ENCODE measurements at places on chromosomes 12 and 14.

- DNase-seq: no peak
Measured at GRCh38 chr12:9831720-9832119, 4.4 kb downstream of the KLRF1 start.

DNA sequence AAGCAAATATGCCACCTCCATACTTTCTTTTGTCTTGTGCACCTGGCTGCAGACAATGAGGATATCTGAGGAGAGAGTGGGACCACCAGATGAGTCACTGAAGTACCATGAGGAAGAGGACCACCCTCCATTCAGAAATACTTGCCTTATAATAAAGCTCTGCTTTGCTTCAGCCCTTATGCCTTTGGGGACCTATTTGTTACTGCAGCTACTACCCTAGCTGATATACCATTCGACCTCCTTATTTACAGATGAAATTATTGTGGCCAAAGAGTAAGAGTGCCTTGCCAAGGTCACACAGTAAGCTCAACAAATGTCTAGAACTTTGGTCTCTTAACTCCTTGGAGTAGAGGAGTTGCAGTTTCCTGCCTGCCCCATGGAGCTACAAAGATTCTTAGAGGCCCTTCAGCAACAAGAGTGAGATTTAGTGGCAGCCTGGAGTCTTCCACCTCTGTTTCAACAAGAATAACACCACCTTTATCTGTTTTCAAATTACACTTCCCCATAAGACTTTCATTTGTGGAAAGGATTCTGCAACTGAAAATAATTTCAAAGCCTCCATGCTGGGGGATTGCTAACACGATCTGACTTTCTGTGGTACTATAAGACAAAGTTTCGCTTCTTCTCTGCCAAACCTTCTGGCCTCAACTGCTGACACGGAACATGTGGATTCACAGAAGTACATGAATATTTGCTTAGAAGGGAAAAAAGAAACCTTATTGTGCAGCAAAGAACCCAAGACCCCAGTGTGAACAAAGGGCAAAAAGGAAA lies 3.6 kb downstream of the CMKLR1 start:
- no peak for DNase-seq

GRCh38 chr14:94029671-94030203 lies 3.6 kb downstream of the OTUB2 start:
- DNase-seq: no peak

DNA sequence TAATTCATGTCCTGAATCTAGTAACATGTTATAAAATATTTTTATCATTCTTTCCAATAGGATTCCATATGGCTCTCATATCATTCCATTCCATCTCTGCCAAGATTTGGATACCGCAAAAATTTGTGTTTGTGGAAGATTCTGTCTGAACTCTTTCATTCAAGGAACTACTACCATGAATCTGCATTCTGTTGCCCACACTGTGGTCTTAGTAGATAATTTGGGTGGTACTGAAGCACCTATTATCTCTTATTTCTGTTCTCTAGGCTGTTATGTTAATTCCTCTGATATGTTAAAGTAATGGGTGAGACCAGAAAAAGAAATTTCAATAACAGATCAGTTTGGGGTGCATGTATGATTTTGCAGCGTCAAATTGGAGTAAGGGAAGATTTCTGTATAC lies 6.2 kb downstream of the RPL36AL start:
- DNase-seq: no peak

DNA sequence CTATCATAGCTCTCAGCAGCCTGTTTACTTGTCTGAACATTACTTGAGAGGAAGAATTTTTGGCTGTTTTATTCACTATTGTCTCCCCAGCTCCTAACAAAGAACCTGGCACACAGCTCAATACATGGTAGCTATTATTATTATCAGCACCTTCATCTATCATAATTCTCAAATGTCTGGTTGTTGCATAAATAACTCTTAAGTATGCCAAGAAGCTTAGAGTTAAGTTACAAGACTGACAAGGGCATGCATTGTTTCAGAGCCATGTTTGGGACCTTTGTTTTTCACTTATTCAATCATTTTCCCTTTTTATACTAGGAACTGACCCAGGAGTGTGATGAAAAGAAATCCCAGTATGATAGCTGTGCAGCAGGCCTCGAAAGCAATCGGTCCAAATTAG lies 77.5 kb upstream of the ATP2A2 start:
- no peak for DNase-seq

DNA sequence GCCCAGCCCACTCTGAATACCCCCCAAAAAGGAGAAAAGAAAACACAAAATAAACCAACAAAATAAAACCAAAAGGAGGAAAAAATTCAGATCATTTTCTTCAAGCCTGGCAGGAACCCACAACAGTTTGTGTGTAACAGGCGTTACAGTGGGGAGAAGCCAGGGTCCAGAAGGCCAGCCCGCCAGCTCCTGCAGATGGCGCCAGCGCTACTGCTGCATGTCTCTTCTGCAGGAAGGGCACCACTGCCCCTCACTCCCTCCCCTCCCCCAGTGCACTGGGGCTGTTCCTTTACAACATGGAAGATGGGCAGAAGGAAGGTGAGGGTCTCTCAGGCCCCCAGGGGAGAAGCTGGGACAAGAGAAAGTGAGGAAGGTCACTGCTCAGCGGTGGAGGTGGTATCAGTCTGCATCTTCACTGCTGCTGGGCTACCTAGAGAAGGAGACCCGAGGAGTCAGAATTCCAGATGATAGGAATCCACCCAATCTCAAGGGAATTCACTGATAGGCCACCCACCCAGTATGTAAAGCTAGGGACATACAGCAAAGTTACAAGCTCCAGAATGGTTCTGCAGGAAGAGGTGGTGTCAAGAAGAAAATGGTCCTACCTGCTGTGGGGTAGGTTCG lies 2.3 kb upstream of the NOP2 start:
- DNase-seq: no peak

DNA sequence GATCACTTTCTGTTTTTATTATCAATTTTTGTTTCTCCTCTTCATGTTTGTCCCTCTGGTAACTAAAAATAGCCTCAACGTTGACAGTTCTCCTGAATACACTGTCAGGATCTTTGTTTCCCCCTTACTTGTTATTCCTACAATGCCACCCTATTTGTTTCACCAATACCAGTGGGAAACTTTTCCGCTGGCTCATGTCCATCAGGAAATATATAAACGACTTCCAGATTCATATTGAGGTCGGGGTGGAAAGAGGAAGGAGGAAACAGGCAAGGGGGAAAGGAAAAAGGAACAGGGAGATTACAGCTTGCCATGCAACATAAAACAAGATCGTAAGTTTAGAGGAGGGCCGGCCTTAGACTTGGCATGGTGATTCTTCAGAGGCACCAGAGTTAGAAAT lies 61.7 kb downstream of the BTBD7 start:
- no peak for DNase-seq

DNA sequence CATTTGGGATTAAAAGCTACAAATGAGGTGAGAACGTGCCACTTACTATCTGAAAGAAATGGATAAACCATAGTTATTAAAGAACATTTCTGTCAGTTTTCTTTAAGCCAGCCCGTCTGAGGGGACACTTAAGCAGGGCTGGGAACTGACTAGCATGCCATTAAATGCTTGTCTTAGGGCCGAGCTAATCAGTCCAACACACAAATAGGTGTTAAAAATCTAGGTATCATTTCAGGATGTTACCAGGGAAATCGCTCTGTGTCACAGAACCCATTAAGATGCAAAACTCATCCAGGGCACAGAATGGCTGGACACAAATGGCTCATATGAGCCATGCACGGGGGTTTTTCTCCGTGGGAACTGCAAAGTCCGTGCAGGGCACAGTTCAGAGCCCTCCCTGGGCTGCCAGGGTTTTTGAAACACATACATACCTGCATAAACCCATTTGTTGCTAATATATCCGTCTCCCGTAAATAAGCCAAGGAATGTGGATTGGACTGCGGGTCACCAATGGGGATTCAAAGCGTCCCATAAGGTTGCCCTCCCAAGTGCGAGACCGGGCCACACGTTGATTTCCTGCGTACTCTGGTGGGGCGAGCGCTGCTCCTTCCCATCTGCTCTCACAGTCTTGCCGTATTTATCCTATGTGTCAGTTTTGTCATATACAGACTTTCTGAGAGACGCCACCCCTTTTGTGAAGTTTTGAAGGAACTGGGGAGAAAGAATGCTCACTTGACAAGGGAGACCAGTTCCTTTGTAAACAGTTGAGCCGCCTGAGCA lies 5.4 kb upstream of the GSC start:
- DNase-seq: no peak

- DNase-seq: no peak
Measured at GRCh38 chr14:69755784-69756183, 11.2 kb upstream of the SRSF5 start.

DNA sequence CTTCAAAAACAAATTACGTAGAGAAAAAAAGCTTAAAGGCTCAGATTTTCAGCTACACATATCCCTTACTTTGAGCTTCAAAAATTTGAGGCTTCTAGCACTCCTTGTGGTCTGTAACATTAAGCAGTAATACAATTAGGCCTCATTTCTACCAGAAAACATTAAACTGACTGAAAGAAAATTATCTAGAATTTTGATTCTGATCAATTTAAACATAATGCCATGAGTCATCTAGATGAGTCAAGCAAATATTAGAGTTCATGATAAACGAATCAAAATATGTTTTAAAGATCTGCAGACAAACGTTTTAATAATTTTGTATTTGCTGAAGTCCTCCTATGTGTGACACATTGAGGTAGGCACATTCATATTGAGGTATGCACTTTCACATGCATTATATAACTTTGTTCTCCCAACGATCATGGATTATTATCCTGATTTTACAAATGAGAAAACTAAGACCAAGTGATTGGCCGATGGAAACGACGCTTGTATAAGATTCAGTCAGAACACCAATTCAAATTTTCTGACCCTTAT lies 4.3 kb downstream of the OSBPL8 start:
- DNase-seq: no peak

DNA sequence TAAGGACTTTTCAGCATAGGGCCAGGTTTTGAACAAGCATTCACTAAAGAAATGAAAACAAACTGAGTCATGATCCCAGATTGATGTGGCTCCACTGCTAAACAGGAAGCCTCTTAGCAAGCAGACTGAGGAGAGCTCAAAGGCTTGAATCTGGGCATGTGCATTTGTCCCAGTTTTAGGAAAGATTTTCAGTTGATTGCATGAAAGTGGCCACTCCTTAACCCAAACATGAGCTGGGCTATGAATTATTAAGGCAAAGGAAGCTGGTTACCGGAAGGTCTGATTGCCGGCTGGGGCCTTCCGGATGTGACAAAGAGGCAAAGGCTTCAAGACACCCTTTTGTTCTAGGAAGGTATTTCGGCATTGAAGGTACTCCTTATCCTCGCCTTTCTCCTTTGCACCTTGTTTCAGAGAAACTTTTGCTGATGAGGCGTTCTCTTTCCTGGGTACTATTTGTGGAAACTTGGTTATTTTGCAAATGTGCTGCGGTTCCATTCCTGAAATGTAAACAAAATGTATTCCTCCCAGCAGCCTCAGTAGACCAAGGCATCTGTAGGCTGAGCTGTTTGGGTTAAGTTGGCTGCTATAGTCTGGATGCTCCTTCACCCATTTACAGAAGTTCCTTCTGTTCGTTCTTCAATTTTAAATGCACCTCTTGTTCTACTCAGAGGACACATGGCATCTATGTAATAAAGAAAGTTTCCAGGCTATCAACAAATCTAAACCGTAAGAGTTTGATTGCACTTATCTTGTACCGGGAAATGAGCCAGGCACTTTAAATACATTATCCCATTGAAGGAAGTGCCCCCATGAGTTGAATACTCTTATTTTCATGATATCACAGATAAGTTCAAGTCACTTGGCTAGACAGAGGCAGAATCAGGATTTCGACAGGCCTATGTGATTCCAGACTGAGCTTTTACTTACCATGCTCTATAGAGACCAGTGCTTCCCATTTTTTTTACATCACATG lies 115.6 kb upstream of the METAP2 start:
- DNase-seq: no peak

DNA sequence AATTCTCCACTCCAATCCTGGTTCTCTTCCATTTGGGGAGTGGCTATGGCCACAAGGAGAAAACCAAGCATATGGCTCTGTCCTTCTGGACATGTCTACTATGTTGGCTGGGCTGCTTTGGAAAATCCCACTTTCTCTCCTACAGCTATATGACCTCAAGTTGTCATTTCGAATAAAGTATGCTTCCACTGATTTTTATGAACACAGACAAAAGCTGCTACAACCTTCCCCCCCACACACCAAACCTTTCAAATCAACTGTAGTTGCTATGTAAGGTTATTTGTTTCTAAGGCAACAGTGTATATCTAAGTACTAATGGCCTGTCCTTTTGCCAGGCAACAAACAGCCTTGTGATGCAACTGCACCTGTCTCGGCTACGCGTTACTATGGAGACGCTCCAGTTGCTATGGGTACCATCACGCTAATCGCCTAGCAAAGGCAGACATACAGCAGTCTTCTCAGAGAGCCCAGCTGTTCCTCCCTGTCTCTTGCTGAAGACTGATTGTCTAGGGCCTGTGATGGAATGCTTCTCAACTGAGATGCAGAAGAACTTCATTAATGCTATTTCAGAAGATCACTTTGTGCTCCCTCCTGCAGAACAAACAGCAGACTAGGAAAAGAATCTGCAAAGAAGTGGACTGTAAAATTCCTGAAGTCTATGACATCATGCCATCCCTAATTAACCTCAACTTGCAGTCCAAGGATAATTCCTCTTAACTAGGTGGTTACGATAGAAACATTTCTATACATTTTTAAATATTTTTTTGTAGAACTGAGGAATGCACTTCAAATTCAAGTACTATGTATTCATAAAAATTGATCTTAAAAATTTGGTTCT lies 67.6 kb downstream of the FOXN3 start:
- DNase-seq: no peak

DNA sequence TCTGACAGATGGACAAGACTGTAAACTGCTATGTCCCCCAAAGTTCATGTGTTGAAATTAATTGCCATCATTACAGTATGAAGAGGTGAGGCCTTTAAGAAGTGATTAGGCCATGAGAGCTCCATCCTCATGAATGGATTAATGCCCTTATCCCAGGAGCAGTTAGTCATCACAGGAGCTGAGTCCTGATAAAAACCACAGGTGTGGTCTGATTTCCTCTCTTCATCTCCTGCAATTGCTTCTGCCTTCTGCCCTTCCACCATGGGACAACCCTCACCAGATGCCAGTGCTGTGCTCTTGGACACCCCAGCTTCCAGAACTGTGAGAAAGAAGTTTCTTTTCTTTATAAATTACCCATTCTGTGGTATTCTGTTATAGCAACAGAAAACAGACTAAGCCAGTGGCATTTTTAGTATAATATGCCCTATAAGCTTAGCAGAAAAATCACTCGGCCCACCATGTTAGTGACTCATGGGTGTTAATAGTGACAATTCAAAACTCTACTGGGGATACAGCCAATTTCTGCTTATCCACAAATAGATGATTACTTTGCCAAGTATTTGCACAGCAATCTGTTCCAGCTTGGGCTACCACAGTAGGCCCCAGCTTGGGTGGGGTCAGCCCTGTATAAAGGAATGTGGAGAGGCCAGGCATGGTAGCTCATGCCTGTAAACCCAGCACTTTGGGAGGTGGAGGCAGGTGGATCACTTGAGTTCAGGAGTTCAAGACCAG lies 129.0 kb upstream of the BCL2L14 start:
- no peak for DNase-seq

- DNase-seq: no peak
Measured at GRCh38 chr12:38155526-38156496, 160.8 kb upstream of the ALG10B start.
